Stomach (tissue), 19 donors: ENCODE measurements at places on chromosomes 4 and X. TPM values are rescaled to one million over a fixed set of nuclear protein-coding genes. Genes with fewer than 3 reads are reported as not detected.

- DNase-seq = no peak
Measured at GRCh38 chr4:105624530-105624929, 72.1 kb downstream of the ARHGEF38 start.

DNA sequence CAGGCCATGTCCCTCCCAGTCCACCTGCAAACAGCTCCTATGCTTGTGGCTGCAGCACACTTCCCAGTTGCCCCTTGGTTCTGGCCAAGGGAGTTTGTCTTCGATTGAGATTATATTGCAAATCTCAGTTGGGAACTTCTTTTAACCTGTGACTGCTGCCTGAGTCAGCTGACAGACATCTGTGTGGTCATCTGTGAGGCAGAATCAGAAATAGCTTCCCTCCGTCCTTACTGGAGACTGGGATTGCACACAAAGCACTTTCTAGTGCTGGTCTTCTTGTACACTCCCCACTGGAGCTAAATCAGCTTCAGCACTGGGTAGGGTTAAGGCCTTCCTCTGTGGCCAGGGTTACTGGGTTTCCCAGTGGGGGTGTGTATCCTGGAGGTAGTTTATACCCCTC is 34.3 kb downstream of the ZNF330 start:
- no peak for DNase-seq

- no peak for DNase-seq
Measured at GRCh38 chr4:24053934-24054333, 164.1 kb upstream of the PPARGC1A start.

DNA sequence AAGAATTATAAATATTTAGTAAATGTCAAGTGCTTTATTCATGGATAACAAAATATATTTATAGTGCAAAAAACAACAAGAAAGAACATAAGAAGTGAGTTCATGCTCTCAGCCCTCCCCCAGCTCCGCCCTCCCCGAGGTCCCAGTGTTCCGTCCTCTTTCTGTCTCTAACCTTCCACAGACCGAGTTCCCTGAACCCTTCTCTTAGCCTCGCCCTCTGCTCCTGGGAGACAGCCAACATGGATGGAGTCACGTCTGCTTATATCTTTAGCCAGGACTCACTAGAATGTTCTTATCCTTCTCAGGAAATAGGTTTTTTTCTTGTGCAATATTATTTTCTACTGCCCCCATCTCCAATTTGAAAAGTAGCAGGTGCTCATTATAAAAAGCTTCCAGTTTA is 40.1 kb upstream of the HELT start:
- peak; percentile 58 for DNase-seq

DNA sequence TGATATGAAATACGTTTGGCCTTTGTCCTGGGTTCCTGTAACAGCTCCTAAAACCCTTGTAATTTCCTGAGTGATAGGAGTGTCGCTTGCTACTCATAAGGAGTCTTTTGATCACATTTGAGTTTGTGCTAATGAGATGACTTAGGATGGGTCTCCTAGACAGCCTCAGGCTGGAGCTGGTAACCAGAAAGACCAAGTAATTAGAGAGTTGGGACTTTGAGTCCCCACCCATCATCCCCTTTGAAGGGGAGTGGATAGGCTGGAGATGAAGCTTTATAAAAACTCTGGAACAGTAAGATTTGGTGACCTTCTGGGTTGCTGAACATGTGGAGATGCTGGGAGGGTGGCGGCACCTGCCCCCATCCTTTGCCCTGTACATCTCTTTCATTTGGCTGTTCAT is 2.9 kb downstream of the SEC24B start:
- DNase-seq = no peak

DNA sequence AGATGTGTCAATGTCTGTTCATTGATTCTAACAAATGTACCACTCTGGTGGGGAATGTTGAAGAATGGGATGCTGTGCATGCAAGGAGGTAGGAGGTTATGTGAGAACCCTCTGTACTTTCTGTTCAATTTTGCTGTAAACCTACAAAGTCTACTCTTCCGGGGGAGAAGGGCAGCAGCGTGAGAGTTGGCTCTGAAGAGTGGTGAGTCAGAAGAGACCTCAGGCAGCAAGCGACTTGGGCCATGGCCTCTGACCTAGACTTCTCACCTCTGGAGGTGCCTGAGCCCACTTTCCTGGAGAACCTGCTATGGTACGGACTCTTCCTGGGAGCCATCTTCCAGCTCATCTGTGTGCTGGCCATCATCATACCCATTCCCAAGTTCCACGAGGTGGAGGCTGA is 26.7 kb downstream of the MANBA start:
- DNase-seq = no peak

- DNase-seq = no peak
Measured at GRCh38 chr4:100070868-100071267, 119.4 kb downstream of the DDIT4L start.

GRCh38 chr4:48634688-48635308 is 144.7 kb downstream of the ZAR1 start:
- DNase-seq = no peak

DNA sequence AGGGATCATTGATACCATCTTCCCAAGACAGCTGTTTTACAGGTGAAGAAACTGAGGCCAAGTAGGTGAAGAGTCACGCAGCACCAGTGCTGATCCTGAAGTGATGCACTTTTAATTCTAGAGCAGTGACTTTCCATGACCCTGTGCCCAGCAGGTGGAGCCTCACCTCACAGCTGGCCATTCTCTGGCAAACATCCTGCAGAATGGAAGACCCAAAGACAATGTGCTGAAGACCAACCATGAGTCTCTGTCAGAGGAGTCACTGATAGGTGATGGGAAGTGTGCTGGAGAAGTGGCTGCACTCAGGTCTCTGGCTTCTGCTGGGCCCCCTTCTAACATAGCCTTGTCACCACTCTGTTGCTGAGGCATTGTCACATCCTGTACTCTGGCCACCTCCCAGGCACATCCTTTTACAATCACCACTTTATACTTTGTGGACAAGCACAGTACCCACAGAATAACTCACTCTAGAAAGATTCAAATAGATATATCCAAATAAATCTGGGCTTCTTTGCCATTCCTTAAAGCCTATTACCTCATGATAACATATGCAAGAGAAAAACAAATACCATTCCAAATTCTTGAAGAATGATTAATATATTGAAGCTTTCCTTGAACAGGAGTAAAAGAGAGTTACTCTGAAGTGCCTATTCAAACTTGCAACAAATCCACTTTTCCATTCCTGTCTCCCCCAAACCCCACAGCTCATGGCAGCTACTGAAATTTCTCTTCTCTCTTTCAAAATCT is 64.1 kb upstream of the SCOC start:
- DNase-seq = no peak

- no peak for DNase-seq
Measured at GRCh38 chrX:97398030-97398551, 514.4 kb downstream of the RPA4 start.

DNA sequence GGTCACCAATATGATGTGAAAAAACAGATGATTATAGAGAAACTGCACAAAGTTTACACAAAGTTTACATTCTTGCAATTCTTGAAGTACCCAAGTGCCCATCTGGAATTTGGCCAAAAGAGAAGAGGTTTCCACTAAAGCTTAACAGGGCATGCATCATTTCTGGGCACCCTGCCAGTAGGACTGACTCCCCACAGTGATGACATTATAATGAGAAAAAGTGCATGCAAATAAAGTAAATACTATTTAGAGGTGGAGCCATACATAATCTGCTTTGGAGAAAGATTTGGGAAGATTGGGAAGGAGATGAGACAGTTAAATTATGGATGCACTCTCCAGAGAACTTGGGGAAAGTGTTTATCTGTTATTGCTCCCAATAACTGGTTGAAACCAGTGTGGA is 93.7 kb upstream of the TRPC3 start:
- DNase-seq = peak; percentile 57

GRCh38 chr4:9781343-9782135 is at the start of gene DRD5:
TSS of gene DRD5 (plus strand) at chr4:9781634. CDS start at chr4:9782030, 396 bp downstream.
- peak; percentile 39 for DNase-seq

- DNase-seq = no peak
Measured at GRCh38 chrX:48942895-48943294, 14.5 kb downstream of the OTUD5 start.

- no peak for DNase-seq
Measured at GRCh38 chrX:44904542-44905115, 31.6 kb downstream of the KDM6A start.

- DNase-seq = no peak
Measured at GRCh38 chrX:45743081-45743533, 542.4 kb upstream of the DIPK2B start.

DNA sequence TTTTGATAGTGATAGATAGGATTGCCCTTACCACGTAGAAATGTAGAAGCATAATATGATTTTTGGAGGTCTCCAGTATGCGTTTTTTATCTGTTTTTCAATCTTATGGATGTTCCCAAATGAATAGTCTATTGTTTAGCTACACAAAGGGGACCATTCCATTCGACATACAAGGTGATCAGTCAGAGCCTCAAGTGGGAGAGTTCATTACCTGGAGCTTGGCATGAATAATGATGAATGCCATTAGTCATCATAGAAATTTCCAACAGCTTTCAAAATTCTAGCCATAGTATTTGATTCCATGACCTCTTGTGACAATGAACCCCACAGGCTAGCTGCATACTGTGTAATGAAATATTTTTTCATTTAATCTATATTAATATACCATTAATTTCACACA is 123.6 kb downstream of the PDHA2 start:
- DNase-seq = no peak

Gene GATA1
- polyA plus RNA-seq = not detected

Gene CYSLTR1
- 0.44 TPM for polyA plus RNA-seq

Gene AADAT
- 0.92 TPM for polyA plus RNA-seq

Gene TRPC5OS
- not detected for polyA plus RNA-seq

Gene PRSS12
- 10.1 TPM for polyA plus RNA-seq
